ENCODE measurements at places on chromosomes 6 and 20.

- DNase-seq = no peak
These were observed 44.4 kb downstream of the PACSIN1 start for GRCh38 chr6:34510299-34510698.

DNA sequence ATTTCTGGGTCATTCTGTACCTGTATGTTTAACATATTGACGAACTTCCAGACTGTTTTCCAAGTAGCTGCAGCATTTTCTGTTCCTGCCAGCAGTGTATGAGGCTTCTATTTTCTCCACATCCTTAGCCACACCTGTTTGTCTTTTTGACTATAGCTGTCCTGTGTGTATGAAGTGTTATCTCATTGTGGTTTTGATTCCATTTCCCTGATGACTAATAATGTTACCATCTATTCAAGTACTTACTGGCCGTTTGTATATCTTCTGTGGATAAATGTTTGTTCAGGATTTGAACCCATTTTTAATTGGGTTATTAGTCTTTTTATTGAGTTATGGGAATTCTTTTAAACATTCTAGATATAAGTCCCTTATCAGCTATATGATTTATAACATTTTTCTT is 95.2 kb downstream of the JAG1 start:
- DNase-seq = peak; percentile 53

- no peak for DNase-seq
These were observed 62.0 kb upstream of the SMLR1 start for GRCh38 chr6:130765181-130765727.

DNA sequence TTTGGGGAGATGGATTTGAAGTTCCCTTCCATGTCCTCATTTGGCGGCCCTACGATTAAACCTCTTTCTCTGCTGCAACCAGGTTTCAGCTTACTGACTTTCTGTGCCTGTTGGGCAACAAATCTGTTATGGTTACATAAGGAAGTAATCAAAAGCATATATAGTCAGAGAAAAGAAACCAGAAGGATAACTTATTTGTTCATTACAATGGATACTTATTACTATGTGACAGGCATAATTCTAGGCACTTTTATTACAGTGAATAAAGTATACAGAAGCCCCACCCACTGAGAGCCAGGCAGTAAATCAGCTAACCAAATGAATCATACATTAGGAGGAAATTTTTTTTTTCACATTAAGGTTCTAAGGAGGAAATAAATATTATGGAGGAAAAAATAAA is 9.6 kb upstream of the TRIM31 start:
- no peak for DNase-seq

GRCh38 chr6:125947615-125948014 is 9.0 kb upstream of the HINT3 start:
- no peak for DNase-seq

DNA sequence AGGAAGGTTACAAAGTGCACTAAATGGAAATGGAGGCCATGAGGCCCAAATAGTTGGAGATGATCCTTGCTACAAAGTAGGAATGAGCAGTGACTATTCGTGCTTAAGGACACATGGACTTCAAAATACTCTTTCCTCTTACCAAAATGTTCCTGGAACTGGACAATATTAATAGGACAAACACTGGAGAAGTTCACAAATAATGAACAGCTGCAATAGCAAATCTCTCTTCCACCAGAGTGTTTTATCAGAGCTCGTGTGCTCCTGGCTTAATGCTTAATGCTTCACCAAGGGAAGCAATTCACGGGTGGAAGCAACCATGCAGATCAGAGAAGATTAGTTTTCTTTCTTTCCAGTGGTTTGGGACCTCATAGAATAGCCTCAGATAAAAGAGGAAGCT is 435.4 kb downstream of the BCKDHB start:
- no peak for DNase-seq

DNA sequence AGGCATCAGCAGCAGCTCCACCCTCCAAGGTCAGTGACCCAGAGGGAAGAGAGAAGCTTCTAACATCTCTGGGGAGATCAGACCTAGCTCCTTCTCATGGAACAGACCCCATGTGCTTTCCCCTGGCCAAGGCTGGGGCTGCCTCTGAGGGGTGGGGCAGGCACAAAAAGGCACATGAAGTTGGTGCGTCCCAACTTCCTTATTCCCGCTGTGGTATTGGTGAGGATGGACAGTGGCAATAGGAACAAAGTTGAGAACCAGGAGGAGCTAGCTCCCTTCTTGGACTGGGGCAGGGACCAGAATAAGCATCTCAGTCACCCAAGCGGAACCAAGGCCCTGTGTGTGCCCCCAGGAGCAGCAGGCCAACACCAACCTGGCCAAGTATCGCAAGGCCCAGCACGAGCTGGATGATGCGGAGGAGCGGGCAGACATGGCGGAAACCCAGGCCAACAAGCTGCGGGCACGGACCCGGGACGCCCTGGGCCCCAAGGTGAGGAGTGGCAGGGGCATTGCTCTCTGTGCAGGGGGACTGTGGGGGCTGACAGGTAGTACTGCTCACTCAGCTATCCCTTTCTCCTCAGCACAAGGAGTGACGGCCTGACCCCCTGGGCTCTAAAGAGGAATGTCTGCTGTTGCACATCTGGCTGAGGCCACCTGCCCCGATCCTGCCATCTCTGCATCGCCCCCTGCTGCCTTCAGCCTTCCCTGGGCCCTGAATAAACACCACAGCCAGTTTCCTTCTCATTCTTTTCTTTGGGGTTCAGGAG is 46.1 kb downstream of the MYH7B start:
- DNase-seq = no peak

- no peak for DNase-seq
These were observed 182.7 kb upstream of the FERMT1 start for GRCh38 chr20:6305536-6305935.

DNA sequence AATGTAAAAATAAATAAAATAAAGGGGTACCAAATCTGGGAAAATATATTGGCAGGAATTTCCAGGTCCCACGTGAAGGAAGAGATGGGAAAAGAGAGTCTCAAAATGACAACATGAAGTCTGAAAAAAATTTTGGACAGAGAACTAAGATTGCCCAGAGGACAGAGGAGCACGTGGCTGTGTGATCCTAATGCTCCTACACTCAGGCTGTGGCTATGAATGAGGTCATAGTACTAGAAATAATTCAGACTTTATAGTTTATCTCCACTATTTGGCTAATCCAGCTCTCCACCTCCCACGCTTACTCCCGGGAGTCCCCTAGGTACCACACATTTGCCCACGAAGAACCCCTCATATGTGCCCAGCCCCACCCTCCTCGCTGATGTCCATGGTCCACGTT is 42.8 kb upstream of the STMND1 start:
- no peak for DNase-seq

- no peak for DNase-seq
These were observed at the start of gene SLC22A16 for GRCh38 chr6:110476046-110476849. SLC22A16 (minus strand) TSS chr6:110476613; CDS start chr6:110476574, 39 bp downstream.

GRCh38 chr6:30877419-30878262 is 6.7 kb upstream of the DDR1 start:
- peak; percentile 80 for DNase-seq

- DNase-seq = no peak
These were observed 3.3 kb downstream of the RMND1 start for GRCh38 chr6:151448623-151449022.

DNA sequence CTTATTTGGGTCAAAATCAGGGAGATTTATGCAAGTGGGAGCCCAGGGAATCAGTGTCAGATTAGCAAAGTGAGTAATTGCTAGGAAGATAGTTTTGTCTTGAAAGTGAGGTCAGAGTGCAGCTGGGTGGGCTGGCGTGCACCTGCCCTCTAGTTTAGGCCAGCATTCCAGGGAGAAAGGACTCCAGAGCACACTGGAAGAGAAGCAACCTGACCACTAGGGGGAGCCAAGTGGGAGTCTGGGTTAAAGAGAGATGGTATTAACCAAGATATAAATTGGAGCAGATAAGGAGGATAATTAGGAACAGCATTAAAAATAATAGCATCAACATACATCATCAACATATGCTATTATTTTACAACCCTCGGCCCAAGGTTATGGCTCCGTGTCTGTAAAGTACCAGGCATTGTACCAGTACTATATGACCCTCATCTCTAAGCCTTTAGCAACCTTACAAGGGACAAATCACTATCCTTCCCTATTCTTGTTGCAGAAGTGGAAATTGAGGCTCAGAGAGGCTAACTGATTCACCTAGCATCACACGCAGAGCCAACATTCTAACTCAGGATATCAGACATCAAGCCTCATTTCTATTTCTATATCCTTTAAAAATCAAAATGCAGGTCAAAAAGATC is 57.8 kb downstream of the SLC2A10 start:
- peak; percentile 27 for DNase-seq

DNA sequence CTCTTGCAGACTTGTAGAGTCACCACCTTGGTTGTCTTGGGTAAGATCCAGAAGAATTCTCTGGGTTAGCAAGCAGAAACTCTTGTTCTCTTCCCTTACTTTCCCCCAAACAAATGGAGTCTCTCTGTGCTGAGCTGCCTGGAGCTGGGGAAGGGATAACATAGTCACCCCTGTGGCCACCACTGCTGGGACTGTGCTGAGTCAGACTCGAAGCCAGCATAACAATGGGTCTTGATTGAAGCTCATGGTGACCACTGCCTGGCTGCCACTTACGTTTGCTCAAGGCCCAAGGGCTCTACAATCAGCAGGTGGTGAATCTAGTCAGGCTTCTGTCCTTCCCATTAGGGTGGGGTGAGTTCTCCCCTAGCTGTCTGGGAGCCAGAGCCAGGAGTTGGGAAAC is 15.4 kb upstream of the ERVFRD-1 start:
- DNase-seq = no peak

- no peak for DNase-seq
These were observed 174.2 kb upstream of the KCNG1 start for GRCh38 chr20:51196991-51197651.

GRCh38 chr6:45378334-45378926 is 696 bp upstream of the SUPT3H start:
- DNase-seq = no peak

DNA sequence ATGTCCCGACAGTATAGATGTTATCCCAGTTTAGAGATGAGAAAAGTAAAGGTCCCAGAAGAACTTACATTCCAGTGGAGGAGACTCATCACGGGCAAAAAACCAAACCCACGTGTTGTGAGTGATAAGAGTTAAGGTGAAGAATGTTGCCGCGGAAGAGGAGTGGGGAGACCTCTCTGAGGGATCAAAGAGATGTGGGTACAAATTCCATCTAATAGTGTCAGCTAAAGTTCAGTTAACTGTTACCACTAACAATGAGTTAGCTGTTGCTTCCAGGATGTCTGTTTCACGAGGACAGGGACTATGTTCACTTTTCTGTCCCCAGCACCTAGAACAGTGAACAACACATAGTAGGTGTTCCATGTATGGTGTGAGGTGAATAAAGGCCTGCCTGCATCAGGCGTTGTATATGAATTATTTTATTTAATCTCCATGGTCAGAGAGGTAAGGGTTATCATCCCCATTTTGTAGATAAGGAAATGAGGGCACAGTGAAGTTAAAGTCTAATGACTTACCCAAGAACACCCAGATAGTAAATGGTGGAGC is 39.8 kb upstream of the RSPO4 start:
- DNase-seq = no peak

- no peak for DNase-seq
These were observed at the start of gene HMGCLL1 for GRCh38 chr6:55578537-55579363. HMGCLL1 (minus strand) TSS chr6:55579192; CDS start chr6:55579055, 137 bp downstream.

DNA sequence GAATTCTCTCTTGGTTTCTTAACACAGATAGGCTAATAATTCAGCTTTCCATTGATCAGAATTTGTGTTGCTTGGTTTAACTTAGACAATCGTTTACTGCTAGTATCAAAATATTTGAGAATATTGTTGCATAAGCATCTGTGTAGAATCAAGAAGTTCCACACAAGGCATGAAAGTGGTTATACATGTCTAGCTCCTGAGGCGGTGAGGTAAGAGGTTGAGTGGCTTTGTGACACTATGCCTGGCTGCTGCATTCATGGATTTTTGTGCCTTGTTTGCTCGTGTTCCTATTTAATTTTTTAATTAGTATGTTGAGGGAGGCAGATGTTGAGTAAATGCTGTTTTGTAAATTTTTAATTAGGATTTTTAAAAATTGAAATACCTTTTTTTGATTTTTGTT is 10.2 kb downstream of the PKIB start:
- no peak for DNase-seq

DNA sequence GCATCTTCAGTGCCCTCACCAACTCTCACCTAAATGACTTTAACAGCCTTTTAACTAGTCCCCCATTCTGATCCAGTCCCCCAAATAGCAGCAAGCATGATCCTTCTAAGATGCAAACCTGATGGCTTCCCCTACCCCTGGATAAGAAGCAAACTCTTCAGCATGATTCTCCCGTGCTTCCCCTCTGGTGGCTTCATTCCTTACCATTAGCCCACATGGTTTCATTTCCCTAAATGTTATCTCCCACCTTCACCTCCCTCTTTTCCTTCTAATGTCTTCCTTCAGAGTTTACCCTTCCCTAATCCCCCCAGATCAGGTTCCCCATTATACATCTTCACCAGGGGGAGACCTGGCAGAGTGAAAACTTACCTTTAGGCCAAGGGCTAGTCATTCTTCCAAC is 4.0 kb upstream of the RAB5IF start:
- DNase-seq = no peak

- DNase-seq = no peak
These were observed 42.5 kb upstream of the BMP5 start for GRCh38 chr6:55917751-55918415.

GRCh38 chr6:143110996-143111395 is 50.3 kb downstream of the AIG1 start:
- no peak for DNase-seq
